Left lung (tissue), 14 donors: ENCODE measurements at places on chromosomes 11 and 22. TPM values are rescaled to one million over a fixed set of nuclear protein-coding genes. Genes with fewer than 3 reads are reported as not detected.
A peak's percentile ranks its signal among the peaks of the same experiment; 100 is the strongest.

Gene ABCG4
- 1.5 TPM for polyA plus RNA-seq

Gene ANO3
- 0.31 TPM for polyA plus RNA-seq

Gene ZFP91
- 59.9 TPM for polyA plus RNA-seq

Gene RIC3
- 2.5 TPM for polyA plus RNA-seq

Gene SYT13
- polyA plus RNA-seq: 4.7 TPM

Gene ART5
- polyA plus RNA-seq: 1.2 TPM

Gene CENPM
- 10.9 TPM for polyA plus RNA-seq

Gene KRTAP5-11
- not detected for polyA plus RNA-seq

DNA sequence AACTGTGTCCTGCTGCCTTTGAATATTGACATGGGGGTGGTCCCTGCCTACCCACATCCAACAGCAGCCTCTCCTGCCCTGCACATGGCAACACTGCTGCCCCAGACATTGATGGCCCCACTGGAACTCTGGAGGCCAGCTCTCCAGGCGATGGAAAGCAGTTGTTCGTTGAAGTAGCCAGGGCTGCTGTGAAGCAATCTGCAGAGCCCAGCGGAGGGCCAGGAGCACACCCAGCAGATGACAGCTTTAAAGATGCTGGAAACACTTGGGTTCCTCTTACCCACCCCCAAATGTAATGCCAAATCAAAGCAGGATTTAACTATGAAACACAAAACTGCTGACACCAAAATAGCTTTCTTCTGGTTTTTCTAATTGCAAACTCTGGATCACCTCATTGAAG lies 165.6 kb upstream of the NAV2 start:
- DNase-seq: no peak

- DNase-seq: no peak
Measured at GRCh38 chr11:121091492-121092152, 9.4 kb upstream of the TECTA start.

DNA sequence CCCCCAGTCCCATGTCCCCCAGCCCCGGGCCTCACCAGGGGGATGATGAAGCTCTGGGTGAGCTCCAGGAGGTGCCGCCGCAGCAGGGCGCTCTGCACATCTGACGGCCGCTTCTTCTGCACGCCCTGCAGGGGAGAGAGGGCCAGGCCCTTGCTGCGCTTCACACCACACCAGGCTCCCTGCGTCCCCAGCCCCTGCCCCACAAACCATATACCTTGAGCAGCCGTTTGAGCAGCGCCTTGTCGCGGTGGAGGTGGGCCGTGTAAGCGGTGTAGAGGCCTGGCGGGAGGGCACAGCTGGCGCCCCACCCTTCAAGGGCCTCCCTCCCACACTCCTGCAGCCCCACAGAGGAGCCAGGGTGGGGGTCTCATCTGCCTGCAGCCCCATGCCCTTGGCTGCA lies 6.2 kb upstream of the PLXNB2 start:
- DNase-seq: no peak

DNA sequence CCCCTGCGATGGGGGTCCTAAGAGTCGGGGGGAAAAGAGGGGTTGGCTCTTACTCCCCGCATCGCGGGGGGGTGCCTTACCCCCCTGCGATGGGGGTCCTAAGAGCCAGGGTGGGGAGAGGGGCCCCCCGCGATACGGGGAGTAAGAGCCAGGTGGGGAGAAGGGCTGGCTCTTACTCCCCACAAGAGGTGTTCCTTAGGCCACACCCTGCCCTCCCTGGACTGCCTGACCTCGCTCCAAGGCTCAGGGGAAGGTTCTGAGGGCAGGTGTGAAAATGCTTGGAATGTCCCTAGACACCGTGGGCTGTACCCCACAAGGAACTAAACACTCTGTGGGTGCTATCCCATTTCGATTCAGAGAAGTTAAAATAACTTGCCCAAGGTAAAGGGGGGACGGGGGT lies 7.8 kb downstream of the UNC93B1 start:
- no peak for DNase-seq

GRCh38 chr11:114819028-114819427 lies 140.7 kb downstream of the NXPE2 start:
- DNase-seq: no peak

DNA sequence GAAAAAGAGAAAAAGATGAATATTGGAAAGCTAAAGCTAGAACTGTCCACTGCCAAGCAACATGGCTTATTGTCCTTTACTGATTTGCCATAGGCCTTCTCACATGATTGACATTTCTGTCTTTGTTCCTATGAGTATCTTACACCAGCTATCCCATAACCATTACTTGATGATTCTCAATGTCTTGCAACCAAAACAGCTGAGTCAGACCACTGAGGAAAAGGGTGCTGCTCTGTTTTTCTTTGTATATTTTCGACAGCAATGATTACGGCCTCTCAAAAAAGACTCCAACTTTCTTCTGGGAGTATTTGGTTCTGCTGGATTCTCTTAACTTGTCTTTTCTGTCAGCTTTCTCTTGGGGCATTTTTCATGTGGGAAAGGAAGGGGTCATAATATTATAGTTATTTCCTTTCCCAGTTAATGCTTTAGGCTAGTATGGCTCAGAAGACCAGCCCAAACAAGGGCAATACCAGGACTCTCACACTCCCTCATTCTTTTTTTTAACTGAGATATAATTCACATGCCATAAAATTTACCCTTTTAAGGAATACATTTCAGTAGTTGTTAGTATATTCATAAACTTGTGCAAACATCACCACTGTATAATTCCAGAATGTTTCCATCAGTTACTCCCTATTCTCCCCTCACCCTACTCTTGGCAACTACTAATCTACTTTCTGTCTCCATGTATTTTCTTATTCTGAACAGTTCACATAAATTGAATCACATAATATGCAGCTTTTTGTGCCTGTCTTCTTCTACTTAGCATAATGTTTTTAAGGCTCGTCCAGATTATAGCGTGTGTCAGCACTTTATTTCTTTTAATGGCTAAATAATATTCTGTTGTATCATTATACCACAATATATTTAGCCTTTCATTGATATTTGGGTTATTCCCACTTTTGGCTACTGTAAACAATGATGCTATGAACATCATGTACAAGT lies 31.1 kb upstream of the FAR1 start:
- DNase-seq: no peak

DNA sequence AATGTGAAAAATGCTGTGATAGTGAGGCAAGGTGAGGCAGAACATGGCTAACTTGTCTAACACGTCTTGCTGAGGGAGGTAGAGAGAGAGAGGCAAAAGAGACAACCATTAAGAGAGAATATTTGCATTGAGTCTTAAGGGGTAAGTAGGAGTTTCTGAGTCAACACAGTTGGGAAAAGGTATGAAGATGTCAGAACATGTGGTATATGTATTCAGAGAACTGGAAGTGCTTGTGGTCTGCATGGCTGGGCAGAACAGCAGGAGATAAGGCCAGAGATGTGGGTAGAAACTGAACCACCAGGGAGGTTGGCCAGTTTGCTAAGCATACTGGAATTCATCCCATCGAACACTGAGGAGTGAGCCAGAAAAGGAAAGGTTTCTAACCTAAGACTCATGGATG lies 25.0 kb upstream of the SLC5A1 start:
- no peak for DNase-seq

GRCh38 chr11:92130421-92130831 lies 94.2 kb upstream of the FAT3 start:
- DNase-seq: no peak

DNA sequence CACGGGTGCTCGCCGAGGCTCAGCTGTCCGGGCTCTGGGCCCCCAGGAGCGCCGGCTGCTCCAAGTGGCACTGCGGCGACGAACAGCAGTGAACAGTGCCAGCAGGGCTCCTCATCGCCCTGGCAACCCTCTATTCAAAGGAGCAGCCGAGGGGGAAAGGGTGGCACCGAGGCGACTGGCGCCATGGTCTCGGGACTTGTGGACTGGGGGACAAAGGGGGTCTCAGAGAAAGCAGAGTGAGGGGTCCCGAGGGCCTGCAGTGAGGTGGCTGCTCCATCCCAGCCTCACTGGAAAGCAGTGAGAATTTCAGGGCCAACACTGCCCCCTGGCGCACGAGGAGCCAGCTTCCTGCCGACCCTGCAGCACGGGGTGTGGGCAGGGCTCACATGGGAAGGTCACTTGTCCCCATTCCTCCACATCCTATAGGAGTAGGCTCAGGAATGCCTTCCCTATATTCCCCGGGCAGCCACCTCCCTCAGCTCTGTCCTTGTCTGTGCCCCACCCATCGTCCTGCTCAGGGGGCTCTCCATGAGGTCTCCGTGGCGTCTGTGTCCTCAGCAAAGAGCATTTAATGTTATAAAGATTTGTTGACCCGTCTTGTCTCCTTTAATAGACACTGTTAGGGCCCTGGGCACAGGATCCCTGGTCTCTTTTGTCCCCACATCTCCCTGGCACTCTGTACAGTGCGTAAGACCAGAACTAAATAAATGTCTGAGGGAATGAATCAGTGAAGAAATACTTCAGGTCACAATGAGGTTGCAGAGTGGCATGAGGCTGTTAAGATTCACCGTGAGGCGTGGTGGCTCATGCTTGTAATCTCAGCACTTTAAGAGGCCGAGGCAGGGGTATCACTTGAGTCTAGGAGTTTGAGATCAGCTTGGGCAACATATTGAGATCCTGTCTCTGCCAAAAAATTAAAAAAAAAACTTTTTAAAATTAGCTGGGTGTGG lies 26.4 kb downstream of the LRFN4 start:
- DNase-seq: peak; percentile 90

- no peak for DNase-seq
Measured at GRCh38 chr11:74476536-74476935, 9.2 kb upstream of the KCNE3 start.

GRCh38 chr11:44585421-44585820 lies 20.0 kb downstream of the CD82 start:
- DNase-seq: no peak

DNA sequence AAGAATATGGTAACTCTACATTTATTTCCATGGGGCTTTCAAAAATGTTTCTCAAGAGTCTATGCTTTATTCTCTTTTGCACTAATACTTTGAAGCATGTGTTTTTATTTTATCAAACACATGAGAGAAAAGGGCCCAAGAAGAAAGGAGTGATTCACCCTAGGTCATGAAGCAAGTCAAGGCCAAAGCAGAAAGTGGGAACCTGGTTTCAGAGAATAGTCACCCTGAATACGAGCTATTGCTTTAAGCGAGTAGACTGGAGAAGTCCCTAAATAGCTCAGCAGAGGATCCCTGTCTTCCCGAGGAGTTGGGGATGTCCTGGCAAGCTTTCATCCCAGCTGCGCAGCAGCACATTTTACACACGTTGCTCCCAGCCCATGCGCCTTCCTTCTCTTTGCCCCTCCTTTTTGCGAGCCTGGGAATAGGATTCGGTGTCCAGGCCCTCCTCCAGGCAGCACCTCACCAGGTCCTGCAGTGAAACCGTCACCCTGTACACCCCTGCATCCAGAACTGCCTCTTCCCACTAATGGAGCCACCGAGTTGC lies 19.1 kb downstream of the MPEG1 start:
- no peak for DNase-seq

GRCh38 chr11:76667271-76667818 lies 3.2 kb downstream of the LRRC32 start:
- peak; percentile 27 for DNase-seq

- DNase-seq: no peak
Measured at GRCh38 chr11:110858547-110858921, 146.3 kb upstream of the ARHGAP20 start.

DNA sequence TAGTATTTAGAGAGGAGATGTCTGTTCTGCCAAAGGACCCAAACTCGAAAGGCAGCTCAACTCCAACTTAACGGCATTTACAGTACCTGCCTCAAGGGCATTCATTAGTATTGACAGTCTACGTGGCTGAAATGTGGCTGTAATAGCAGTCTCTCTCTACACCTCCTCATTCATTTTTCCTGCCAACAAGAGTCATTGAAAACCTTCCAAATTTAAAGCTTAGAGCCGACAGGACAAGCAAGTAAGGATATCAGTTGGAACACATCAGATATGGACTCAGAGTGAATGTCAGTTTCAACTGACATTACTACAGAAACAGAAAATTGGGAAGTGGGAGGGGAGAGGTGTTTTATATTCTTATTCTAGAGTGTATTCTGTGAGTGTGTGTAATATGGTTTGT lies 253.1 kb downstream of the CADM1 start:
- DNase-seq: no peak

DNA sequence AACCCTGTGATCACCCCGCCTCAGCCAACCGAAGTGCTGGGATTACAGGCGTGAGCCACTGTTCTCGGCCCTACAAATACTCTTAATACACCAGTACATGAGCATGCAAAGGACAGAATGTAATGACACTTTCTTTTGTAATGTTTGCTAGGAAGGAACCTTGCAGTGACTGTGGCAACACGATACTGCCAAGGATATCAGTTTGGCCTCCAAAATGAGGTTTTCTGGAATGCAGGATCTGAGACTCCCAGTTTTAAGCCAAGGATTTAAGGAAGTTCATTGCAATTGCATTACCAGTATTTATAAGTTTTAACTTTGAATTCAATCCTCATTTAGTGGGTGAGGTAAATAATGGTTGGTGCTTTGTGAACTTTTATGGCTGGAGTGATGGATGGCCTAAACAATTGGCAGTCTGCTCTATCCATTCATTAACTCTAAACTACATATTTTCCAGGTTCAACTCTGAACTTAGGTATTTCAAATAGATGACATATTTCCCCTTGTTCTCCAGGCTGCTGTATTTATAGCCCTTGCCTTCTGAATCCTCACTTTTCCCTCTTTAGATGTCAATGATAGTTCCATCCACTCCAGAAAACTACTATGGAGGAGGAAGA lies 330.3 kb downstream of the C11orf87 start:
- DNase-seq: no peak

- no peak for DNase-seq
Measured at GRCh38 chr22:33240888-33241475, 182.8 kb upstream of the SYN3 start.

DNA sequence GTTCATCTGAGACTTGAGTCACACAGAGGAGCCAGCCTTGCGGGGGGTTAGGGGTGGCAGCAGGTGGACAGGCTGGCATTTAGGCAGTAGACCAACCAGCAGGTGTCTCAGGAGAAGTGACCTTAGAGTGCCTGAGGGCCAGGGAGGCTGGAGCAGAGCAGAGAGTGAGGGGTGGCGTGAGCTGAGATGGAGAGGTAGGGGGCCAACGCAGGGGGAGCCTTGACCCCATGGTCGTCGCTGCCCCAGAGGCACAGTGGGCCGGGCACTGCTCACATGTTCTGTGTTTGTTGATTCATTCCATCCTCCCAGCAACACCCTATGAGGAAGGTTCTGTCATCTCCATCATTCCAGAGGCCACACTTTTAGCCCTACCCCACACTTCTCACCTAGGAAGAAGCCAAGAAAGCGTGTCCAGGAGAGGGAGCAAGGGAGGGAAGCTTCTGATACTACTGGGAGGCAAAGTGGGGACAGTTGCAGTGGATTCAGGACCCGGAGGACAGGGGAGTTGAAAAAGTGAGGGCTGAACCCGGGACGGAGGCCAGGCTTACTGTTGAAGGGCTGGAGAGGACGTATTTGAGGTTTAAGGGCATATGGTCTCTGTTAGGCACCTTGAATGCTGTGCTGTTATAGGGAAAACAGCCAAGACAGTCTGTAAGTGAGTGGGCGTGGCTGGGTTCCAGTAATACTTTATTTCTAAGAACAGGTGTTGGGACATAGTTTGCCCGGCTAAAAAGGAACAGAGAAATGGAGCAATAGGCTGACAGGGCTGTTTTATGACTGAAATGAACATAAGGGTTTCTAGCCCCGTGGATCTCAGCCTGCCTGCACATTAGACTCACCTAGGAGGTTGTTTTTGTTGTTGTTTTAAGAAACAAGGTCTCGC lies 7.3 kb downstream of the SART1 start:
- DNase-seq: no peak
